Peyer's patch (tissue), 4 donors: ENCODE measurements at places on chromosomes 7 and 10.

DNA sequence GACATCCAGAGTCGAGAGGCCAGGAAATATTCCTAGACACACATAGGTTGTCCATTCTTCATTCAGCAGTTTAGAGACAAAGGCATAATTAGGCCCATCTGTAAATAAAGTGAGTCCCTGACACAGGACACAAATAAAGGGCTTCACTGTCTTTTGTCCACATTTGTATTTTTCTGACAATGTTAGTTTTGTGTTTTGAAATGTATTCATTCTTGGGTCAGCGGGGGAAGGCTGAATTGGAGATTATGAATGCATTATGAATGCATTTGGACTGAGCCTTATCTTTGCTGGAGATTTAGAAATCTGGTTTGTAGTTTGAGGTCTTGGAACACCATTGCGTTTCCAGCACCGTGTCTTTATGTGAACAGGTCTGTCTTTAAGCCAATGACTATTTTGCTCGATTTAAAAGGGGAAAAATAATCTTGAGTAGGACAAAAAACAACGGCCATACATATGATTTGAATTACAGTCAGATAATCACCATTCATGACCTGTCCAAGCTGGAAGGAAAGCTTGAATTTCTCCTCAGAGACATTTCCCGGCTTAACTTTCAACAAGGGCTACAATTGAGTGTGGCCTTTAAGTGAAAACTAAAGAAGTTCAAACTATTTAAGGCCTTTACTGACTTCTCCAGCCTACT is 334.8 kb downstream of the WDR11 start:
- DNase-seq, result no peak

GRCh38 chr10:14686356-14686755 is 88.3 kb downstream of the FAM107B start:
- DNase-seq, result no peak

GRCh38 chr7:67343114-67343513 is 346.5 kb downstream of the TYW1 start:
- DNase-seq, result no peak

DNA sequence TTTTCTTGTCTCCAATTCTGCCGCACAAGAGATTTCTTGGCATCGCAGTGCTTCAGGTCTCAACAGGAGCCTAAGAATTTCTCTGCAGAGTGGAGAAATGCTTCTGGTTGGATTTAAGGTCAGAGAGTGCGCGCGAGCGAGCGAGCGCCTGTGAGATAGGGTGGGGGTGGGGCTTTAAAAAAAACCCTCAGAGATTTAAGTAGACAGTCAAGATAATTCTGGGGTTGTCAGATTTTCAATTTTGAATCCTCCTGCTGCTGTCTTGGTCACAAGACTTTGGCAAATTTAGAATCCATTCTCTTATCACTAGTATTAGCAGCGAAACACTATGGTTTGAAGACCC is 49.7 kb downstream of the CPEB3 start:
- no peak for DNase-seq

DNA sequence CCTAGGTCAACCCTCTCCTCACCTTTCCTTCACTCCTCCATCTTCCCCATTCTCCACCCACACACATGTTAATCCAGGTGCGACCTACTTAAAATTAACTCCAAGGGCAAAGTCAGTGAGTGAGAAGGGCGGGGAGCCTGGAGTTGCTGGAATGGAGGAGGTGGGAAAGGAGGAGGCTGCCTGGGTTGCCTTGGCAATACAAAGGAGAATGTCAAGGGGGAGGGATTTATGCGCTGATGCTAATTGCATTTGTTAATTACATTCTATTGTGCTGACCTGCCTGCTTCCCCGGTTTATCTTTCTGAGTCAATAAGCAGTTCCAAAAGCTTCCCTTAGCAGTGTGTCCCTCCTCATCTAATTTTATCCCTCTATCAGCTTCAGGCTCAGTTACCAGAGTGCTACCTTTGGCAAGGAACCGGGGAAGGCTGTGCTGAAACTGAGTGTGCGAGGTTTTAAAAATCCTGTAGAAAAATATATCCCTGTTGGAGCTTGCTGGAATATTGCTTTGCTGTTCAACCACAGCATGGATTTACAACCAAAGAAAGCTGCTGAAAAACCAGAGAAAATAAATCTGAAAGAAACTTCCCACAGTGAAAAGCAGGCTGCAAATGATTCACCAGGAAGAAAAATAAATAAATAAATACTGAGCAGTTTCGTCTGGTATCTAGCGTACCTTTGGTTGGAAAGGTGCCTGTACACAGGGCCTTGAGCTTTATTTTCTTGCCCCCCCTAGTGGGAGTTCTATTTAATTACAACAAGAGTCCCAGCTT is 113.2 kb upstream of the DGKB start:
- DNase-seq, result no peak

DNA sequence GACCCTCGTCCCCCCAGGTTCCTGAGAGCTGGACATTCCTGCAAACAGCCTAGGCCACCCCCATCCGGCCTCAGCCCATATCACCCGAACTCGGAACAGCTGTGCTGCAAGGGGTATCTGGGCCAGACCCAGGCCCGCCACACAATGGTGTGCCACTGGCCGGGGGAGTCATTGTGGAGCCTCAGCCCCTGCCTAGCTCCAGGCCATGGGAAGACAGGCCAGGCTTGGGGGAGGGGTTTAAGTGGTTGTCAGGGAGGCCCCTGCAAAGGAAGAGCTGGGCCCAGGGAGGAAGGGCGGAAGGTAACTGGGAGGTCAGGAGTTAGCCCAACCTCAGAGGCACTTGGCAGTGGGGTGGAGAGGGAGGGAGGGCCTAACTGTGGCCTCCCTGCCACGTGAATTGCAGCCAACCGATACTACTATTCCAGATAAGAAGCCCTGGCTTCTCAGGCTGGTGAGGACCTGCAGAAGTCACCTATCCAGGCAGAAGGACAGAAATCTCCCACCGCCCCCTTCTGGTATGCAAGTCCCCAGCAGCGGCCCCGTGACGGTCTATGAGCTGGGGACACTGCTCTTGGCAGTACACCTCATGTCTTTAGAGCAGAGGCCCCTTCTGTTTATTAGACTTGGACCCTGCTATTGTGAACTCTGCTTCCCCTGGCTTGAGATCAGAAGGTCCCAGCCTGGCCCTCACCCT is 26.8 kb downstream of the VSIR start:
- peak; percentile 76 for DNase-seq

DNA sequence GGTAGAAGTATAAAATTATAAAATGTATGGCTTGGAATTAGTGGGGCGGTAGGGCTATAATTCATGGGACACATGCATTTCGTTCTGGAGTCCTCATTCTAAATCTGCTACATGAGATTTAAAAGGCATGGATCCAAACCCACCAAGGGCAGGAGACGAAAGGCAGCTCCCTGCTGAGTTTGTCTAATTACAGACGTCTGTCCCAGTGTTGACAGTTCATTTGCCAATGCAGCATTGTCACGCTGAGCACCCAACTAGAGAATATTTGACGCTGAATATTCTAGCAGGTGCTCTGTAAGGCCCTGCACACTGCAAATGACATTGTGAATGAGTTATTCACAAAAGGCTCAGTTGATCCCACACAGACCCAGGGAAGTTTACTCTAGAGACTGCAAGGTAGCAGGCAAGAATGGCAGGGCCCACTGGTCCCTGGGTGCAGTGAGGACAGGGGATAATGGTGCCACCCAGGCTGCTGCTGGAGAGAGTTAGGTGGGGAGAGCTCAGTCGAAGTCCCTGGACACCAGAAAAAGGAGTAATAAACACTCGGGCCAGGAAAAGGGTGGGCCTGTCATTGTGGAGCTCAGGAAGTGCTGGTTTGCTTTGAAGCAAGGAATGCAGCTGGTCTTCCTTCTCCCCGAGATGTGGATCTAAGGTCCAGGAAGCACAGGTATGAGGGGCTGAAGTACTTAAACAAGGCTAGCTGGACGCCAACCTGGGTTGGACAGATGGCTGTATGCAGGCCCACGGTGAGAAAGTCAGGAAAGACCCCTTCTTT is 75.0 kb upstream of the JCAD start:
- DNase-seq, result no peak

GRCh38 chr7:33798686-33799325 is 106.5 kb upstream of the BMPER start:
- no peak for DNase-seq

- DNase-seq, result no peak
Measured at GRCh38 chr10:2201534-2202099, 464.3 kb upstream of the ADARB2 start.

DNA sequence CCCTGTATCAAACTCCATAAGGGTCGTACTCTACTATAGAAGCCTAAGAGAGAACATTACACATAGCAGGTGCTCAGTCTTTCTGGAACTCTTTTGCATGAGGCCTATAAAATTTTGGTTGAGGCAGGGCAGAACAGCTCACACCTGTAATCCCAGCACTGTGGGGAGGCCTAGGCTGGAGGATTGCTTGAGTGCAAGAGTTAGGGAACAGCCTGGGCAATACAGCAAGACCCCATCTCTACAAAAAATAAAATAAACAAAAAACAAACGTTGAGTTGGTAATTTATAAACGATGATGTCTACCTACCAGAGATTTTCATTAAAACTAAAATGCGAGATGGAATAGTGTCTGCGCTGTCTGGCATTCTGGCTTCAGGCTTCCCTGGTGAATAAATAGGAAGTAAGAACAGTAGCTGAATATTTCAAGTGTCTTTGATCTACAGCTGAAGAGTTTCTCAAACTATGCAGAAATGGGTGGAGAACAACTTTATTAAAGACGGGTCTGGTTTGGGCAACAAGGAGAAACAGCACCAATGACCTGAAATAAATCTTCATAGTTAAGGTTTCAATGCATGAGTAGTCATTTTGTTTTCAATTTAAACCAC is 774 bp downstream of the PON2 start:
- DNase-seq, result no peak

DNA sequence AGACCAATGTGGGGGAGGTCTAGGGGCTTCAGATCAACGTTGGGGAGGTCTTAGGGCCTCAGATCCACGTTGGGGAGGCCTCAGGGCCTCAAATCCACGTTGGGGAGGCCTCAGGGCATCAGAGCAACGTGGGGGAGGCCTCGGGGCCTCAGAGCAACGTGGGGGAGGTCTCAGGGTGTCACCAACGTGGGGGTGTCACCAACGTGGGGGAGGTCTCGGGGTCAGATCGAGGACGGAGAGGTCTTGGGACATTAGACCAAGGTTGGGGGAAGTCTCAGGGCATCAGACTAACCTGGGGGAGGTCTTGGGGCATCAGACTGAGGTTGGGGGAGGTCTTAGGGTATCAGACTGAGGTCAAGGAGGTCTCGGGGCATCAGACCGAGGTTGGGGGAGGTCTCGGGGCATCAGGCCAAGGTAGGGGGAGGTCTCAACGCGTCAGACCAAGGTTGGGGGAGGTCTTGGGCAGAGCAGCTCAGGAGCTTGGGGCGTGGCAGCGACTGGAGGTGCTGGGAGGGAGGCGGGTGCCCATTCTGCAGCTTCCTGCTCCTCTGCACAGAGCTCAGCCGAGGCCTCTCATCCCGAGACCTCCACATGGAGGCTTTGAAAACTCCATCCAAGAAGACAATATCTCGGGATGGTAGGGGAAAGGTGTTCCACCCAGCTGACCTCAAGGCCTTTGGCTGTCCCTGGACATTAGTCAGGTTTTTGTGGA is 159.8 kb downstream of the WDR37 start:
- no peak for DNase-seq

DNA sequence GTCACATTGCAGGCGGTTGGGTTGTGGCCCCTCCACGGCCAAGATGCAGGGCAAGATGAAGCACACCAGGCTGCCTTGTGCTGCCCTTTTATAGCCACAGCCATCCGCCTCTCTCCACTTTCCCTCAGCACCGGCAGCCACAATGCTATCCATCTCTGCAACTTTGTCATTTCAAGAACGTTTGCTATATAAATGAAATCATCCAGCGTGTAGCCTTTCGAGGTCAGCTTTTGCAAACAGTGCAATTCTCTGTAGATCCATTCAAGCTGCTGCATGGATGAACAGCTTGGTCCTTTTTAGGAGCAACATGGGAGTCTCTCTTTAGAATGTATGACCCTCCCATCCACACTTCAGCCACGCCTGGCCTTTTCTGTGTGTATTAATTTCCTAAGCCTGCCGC is 6.4 kb upstream of the IL15RA start:
- DNase-seq, result peak; percentile 10

GRCh38 chr7:36160313-36160712 is 7.3 kb downstream of the EEPD1 start:
- DNase-seq, result no peak
